Stimulated activated CD4-positive, alpha-beta T cell treated with anti-CD3 and anti-CD28 coated beads, Interleukin-1b, Interleukin-23, amount 100 ng/mL, for 1 hour (primary cell): ENCODE measurements at places on chromosomes 4 and X.

- DNase-seq = no peak
Observed at GRCh38 chr4:137200322-137200721, 332.0 kb downstream of the PCDH18 start.

DNA sequence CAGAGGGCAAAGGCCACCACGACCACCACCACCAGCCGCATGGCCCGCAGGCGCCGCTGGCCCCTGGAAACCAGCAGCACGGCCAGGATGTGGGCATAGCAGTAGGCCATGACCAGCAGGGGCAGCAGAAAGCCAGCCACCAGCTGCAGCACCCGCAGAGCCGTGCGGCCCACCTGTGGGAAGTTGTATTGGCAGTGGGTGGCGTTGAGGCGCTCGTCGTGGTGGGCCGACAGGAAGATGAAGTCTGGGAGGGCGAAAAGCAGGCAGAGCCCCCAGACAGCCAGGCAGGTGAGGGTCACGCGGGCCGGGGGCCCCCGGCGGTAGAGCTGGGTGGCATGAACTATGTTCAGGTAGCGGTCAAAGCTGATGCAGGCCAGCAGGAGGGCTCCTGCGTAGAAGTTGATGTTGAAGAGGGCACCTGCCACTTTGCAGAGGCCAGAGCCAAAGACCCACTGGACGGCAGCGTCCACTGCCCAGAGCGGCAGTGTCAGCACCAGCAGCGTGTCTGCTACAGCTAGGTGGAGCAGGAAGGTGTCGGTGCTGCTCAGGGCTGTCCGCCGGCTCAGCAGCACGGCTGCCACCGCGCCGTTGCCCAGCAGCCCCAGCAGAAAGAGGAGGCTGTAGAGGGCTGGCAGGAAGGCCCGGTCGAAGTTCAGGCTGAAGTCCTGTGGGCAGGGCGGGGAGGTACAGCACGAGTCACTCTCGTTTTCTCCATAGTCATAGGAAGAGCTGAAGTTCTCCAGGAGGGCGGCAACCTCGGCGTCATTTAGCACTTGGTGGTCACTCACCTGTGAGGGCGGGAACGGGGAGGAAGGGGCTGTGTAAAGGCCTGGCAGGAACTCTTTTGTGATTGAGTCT is 1.4 kb downstream of the CXCR3 start:
- no peak for DNase-seq

DNA sequence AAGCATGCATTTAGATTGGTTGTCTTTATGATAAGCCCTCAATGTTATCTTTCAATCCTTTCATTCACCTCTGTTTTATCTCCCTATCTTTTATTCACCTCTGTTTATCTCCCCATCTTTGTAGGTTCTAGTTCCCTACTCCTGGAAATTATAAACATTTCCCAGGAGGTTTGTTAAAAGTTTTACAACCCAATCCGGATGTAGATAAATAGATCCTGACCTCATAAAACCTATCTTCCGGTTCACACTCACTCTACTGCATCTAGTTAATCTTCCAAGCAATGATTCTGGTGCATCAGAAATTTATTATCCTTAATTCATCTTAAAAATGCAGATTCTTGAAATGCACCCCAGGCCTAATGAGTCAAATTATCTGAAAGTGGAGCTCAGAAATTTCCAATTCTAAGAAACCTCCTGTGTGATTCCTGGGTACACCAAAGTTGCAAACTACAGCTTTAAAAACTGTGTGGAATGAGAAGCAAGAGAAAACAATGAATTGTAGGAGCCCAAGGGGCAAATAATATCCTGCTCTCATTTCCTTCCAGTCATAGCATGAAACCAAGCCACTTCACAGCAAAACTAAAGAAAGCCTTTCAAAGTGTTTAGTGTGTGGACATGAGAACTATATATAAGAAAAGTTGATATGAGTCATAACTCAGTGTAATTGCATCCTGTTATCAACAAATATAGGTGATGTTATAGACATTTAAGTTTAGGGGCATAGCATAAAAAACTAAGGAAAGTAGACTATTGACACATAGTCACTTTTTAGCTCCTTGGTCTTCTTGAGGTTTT is 51.1 kb upstream of the UGT8 start:
- DNase-seq = no peak

GRCh38 chr4:52560844-52561280 is 98.2 kb downstream of the USP46 start:
- DNase-seq = no peak

DNA sequence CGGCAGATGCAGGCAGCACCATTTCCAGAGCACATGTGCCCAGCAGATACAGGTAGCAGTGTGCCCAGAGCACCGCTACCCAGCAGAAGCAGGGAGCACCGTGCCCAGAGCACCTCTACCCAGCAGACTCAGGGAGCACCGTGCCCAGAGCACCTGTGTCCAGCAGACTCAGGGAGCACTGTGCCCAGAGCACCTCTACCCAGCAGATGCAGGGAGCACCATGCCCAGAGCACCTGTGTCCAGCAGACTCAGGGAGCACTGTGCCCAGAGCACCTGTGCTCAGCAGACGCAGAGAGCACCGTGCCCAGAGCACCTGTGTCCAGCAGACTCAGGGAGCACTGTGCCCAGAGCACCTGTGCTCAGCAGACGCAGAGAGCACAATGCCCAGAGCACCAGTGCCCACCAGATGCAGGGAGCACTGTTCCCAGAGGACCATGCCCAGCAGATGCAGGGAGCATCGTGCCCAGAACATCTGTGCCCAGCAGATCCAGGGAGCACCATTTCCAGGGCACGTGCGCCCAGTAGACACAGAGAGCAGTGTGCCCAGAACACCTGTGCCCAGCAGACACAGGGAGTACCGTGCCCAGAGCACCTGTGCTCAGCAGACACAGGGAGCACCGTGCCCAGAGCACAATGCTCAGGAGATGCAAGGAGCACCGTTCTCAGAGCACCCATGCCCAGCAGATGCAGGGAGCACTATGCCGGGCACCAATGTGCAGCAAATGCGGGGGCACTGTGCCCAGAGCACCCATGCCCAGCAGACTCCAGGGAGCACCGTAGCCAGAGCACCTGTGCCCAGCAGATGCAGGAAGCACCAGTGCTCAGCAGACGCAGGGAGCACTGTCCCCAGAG is 236.4 kb downstream of the DHRSX start:
- no peak for DNase-seq

GRCh38 chr4:99711657-99712056 is 54.0 kb upstream of the C4orf54 start:
- no peak for DNase-seq

DNA sequence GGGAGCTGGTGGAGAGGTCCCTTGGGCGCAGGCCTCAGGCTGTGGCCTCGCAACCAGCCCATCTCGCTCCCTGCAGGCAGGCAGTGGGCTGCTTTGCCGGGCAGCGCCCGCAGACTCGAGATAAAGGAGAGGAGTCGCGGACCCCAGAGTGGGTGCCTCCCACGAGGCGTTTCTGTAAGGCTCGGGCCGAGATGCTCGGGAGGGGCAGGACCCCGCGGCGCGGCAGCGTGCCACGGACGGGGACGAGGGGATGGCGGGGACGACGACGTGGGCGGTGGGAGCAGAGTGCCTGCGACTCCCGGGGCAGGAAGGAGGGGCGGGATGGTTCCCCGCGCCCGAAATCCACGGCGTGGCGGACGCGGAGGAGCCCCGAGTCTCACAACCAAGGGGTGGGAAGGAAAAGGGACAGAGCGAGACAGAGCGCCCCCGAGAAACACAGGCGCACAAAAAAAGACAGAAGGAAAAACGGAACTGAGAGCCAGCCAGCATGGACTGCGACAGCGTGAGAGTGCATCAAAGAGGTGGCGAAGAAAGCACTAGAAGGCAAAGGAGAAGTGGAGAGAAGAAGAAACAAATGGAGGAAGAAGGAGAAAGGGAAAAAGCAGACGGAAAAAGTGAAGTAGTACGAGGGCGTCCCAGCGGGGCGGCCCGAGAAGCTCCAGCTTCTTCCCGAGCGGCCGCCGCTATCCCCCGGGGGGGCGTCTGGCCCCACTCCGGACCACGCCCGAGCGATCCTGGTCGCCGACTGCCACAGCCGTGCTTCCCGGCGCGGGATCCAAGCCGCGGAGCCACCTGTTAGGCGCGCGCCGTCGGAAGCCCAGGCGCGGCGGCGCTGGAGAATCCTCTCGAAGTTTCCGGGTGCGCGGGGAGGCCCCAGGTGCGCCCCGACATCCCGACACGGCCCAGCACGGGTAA is 1.5 kb downstream of the BEND4 start:
- DNase-seq = no peak

DNA sequence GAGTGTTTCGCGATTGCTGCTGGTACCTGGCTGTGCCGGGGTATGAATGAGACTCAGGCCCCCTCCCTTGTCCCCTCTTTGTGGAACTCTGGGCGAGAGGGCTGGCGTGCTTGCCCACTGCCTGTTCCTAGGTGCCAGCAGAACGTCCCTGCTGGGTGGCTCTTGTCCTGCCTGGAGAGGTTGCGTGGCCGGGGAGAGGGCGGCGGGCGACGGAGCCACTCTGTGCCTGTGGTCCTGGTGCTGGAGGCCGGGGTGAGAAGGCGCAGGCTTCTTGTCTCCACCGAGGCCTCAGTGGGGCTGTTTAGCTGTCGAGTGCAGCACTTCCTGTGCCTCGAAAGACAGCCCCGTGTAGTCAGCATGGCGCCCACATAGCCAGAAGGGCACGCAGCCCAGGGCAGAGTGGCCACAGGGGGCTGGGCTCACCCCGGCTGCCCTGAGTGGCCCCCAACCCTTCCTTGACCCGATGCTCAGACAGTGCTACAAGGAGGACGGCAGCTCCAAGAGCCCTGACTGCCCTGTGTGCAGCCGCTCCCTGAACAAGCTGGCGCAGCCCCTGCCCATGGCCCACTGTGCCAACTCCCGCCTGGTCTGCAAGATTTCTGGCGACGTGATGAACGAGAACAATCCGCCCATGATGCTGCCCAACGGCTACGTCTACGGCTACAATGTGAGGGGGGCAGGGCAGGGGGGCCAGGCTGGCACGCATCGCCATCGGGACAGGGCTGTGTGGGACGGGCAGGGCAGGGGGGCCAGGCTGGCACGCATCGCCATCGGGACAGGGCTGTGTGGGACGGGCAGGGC is 8.9 kb upstream of the UVSSA start:
- no peak for DNase-seq

GRCh38 chrX:74923942-74924448 is 1.3 kb downstream of the NEXMIF start:
- no peak for DNase-seq

- DNase-seq = no peak
Observed at GRCh38 chr4:23717528-23718248, 172.2 kb downstream of the PPARGC1A start.
